ENCODE measurements at places on chromosomes 11 and 22.

DNA sequence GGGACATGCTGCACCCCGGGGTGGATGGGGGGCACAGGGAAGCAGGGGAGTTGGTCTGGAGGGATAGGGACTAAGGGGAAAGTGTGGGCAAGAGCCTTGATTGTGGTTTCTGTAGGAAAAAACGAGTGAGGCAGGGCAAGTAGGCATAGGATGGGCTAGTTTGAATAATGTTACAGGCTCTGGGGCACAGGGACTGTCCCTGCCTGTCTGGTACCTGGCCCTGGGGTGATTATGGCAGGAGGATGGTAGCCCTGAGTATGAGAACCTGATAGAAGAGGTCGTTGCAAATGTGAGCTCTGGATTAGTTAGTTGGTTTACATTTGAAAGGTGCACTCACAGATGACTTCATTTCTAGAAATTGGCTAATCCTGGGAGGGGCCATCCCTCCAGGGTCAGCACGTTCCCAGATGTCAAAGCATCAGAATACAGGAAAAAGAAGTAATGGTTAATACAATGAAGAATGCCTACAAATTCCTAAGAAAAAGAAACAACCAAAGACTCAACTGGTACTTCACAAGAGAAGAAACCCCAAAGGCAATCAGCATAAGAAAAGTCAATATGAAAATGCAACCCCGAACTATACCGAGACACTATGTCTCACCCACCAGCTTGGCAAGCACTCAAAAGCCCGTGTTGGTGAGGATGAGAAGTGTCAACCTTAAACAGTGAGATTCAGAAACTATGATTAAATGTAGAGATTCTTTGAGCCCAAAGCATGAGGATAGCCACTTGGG is 11.3 kb upstream of the SMIM38 start:
- no peak for DNase-seq

GRCh38 chr11:61892085-61892370 is 683 bp upstream of the FADS3 start:
- DNase-seq: no peak

DNA sequence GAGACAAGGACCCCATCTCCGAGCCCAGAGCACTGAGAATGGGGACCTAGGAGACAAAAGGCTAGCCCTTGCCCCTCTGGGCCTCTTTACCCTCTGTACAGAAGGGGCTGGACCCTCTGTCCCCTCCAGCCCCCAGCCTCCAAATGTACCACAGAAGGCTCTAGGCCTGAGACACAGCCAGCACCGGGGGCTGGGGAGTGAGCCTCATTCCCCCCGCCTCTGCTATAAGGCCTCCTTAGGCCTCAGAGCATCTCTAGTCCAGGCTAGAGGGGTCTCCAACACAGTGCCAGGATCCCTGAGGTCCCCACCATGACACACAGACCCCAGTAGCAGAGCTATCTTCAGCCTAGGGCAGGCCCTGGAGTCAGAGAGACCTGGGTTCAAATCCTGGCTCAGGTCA is 4.8 kb downstream of the SMTN start:
- DNase-seq: no peak

DNA sequence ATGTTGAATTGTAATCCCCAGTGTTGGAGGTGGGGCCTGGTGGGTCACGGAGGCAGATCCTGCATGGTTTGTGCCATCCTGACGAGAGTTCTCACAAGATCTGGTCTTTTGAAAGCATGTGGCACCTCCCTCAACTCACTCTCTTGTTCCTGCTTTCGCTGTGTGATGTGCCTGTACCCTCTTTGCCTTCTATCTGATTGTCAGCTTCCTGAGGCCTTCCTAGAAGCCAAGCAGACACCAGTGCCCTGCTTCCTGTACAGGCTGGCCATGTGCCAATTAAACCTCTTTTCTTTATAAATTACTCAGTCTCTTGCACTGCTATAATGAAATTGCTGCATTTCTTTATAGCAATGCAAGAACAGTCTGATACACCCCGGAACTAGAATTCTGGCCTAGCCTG is 13.1 kb downstream of the PTPN5 start:
- no peak for DNase-seq

DNA sequence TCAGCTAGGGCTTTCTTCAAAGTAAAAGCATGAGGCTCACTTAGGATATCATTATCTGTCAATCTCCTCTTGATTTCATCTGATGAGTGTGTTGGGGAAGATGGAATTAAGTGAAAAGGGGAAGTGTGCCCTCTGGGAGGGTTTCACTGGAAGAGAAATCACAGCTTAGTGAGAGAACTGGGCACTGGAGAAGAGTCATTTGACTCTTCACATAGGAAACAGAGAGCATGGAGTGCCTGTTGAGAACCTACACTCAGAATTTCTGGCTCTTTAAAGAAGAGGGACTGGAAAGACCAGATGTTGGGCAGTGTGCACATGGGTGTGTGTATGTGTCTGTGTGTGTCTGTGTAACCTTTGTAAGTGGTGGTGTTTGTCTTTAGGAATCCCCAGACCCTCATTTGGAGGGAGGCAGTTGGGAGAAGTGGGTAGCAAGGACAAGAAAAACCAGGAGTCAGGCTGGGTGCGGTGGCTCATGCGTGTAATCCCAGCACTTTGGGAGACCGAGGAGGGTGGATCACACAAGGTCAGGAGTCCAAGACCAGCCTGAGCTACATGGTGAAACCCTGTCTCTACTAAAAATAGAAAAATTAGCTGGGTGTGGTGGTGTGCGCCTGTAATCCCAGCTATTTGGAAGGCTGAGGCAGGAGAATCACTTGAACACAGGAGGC is 10.0 kb downstream of the STX3 start:
- DNase-seq: no peak

- DNase-seq: no peak
Observed at GRCh38 chr22:23690713-23691112, at the start of gene RGL4. Gene RGL4, plus strand, starts transcription at chr22:23691013. Its CDS starts 1,018 bp downstream, at chr22:23692031.
